Pulmonary artery endothelial cell (primary cell): ENCODE measurements at places on chromosomes 1 and 21.

- no peak for DNase-seq
These were observed 3.3 kb upstream of the HNRNPCL1 start for GRCh38 chr1:12851779-12852178.

DNA sequence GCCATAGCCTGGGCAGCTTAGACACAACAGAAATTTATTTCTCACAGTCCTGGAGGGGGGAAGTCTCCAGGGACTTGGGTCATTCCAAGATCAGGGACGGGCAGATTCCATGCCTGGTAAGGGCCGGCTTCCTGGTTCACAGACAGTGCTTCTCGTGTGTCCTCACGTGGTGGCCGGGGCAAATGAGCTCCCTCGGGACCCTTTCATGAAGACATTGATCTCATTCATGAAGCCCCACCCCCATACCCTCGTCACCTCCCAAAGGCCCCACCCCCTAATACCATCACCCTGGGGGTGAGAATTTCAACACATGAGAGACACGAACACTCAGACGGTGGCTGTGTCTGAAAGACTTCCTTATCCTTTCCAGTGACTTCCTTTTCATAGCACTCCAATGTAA is 51.5 kb downstream of the ACOT7 start:
- DNase-seq, result no peak

GRCh38 chr1:42738678-42739226 is 1.3 kb downstream of the CLDN19 start:
- DNase-seq, result no peak

- no peak for DNase-seq
These were observed 45.3 kb downstream of the SLC66A1 start for GRCh38 chr1:19357299-19357986.

DNA sequence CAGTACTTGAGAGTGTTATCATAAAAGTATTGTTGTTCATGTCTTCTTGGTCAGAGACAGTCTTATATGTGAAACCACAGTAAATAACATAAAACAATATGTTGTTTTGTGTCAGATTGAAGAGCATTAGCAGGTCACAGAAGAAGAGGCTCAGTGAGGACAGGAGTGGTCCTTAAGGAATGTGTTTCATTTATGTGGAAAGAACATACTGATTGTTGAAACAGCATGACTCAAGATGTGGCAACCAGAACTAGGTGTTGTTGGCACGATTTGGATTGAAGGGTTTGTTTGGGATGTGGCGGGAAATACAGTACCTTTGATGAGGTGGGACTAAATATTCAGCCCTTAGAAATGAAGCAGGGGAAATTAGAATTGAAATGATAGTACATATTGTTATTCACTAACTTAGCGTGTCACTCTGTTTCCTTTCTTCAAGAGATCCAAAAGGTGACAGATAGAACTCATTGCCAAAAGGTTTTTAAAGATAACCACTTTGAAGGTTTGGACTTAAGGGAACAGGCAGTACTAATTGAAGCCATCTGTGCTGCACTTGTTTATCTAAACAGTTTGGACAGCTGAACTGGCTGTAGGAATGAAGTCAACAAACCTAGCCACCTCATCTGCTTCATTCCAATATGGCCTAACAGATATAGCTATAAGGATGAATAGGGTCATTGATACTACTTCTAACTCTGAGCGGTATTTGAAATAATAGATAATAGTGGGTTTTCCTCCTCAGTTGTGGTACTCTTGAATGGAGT is 14.4 kb downstream of the RALGPS2 start:
- DNase-seq, result no peak

- no peak for DNase-seq
These were observed 58.8 kb downstream of the GALNT2 start for GRCh38 chr1:230125640-230126528.

DNA sequence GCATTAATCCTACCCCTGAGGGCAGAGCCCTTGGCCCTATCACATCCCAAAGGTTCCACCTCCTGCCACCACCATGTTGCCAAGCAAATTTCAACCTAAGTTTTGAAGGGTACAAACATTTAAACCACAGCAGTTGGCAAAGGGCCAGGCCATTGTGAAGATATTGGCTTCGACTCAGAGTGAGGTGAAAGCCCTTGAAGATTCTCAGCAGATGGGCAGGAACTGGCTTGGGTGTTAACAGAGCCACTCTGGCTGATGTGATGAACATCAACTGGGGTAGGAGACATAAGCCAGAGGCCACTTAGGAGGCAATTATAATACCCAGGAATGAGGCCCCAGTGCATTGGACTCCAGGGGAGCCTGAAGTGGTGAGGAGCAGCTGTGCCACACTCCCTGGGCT is 207.7 kb upstream of the KAZN start:
- no peak for DNase-seq

DNA sequence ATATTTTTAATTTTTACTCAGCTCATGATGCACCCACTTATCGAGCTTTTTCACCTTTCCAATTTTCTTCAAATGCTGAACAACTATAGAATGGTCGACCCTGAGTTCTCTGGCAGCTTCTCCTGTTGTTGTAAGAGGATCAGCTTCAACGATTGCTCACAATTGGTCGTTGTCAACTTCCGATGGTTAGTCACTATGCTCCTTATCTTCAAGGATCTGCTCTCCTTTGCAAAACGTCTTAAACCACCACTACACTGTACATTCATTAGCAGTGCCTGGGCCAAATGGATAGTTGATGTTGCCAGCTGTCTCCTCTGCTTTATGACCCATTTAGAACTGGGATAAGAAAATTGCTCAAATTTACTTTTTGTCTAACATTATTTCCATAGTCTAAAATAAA is 385.9 kb upstream of the LYPLAL1 start:
- DNase-seq, result no peak

- DNase-seq, result peak; percentile 39
These were observed 9.0 kb downstream of the C1orf105 start for GRCh38 chr1:172429331-172430127.

DNA sequence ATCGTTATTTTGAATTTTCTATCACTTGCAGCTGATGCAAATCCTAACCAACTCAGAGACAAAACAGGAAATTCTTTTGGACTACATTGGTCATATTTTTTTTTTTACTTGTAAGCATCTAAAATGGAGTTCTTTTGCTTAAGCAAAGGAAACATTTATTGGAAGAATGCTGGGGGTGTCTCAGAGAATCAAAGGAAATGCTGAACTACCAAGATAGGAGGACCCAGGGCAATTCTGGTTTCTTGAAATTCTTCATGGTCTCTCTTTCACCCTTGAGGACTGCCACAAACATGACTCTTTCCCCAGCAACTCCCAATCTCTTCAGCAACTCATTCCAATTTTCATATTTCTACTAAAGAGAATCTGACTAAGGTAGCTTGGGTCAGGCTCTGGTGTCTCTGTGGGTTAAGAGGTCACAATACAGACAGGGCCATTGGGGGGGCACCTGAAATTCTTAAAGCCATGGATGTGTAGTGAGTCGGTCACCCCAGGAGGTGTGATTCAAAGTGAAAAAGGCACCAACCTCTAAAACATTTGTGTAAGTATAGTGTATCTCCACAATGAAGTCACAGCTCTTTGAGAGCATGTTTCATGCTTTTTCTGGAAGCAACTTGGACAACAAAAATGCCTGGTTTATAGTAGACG is 171.1 kb upstream of the FGGY start:
- no peak for DNase-seq

GRCh38 chr1:101283443-101283842 is 46.6 kb downstream of the S1PR1 start:
- DNase-seq, result no peak

DNA sequence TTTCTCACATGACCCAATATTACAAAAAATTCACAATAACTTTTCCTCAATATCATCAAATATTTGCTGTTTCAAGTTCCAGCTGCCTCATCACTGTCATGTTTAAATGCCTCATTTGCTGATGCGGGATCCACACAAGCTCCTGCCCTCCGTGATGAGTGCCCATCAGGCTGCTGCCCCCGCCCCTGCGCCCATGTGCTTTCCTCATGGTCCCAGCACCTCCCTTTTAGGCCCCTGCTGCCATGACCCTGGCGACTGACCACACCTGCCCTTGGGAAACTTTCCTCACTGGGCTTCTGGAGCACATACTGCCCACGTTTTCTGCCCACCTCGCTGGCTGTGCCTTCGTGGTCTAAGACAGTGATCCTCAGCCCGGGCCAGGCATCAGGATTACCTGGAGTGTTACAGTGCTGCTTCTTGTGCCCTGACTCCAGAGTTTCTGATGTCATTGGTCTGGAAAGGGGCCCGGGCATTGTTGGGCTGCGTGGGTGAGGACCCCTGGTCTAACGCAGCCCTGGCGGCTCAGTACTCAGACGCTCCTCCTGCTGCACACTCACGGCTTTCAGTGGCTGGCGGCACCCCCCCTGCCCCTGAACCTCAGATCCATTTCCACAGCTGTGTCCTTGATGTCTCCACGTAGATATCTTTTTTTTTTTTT is 20.5 kb downstream of the PLEKHM2 start:
- no peak for DNase-seq

DNA sequence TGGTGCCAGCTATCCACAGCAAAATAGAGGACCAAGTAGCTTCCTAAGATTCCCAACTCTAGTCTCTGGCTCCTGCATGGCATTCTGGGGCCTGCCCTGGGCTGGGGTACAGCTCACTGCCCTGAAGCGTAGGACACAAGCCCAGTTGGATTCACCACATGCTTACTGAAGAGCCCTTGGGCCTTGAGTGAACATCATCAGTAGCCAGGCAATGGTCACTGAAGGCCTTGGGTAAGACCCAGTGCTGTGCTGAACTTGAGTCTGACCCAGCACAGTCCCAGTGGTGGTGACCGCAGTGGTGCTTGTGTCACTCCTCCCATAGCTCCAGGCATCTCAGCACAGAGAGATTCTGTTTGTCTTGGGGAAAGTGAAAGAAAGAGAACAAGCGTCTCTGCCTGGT is 7.7 kb upstream of the LCE3A start:
- DNase-seq, result no peak

- no peak for DNase-seq
These were observed 36.8 kb upstream of the PKN2 start for GRCh38 chr1:88647249-88647645.

- no peak for DNase-seq
These were observed 269.5 kb downstream of the GRIK3 start for GRCh38 chr1:36764798-36765197.

DNA sequence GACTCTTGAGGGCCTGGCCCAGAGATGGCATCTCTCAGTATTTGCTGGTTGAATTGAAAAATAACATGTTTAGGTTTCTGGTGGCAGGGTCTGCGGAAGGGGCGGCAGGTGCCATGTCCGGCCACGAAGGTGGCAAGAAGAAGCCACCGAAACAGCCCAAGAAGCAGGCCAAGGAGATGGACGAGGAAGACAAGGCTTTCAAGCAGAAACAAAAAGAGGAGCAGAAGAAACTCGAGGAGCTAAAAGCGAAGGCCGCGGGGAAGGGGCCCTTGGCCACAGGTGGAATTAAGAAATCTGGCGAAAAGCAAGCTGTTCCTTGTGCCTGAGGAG is 14.3 kb upstream of the FGR start:
- DNase-seq, result no peak

DNA sequence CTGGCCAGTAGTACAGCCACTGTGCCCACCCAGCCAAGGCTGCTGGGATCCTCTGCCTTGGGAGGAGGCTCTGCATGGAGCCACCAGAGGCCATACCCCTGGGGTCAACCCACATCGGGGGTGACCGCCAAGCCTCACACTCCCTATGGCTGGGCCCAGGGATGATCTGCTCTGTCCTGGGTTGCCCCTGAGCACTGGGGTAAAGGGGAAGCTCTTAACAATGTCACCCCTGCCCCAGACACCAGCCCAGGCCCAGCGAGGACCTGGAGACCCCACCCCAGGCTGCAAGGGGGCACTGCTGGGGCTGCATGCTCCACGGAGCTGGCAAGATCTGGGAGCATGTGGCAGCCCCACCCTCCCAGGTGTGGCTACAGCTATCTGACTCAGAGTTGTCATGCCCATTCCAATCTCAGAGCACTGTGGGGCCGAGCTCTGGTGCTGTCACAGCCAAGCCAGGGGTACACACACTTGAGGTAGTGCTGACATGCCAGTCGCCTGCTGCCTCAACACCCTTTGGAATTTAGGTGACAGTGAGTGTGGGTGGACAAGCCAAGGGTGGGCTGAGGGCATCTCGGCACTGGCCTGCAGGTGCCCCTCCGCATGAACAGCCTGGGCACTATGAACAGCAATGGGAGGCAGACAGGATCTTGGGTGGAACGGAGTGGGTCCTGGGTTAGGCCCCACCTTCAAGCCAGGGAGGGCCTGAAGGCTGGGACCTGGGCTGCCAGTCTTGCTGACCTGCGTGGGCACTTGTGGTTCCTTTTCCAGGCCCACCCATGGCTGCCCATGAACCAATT is 427.7 kb downstream of the LRRIQ3 start:
- no peak for DNase-seq

- no peak for DNase-seq
These were observed 42.6 kb downstream of the CD34 start for GRCh38 chr1:207868251-207868773.

GRCh38 chr1:173114346-173114745 is 63.6 kb upstream of the TNFSF18 start:
- no peak for DNase-seq

- no peak for DNase-seq
These were observed 486.4 kb downstream of the PLPP3 start for GRCh38 chr1:56092684-56093570.
